D341Med (cell line): ENCODE measurements at places on chromosomes 13 and 19.

DNA sequence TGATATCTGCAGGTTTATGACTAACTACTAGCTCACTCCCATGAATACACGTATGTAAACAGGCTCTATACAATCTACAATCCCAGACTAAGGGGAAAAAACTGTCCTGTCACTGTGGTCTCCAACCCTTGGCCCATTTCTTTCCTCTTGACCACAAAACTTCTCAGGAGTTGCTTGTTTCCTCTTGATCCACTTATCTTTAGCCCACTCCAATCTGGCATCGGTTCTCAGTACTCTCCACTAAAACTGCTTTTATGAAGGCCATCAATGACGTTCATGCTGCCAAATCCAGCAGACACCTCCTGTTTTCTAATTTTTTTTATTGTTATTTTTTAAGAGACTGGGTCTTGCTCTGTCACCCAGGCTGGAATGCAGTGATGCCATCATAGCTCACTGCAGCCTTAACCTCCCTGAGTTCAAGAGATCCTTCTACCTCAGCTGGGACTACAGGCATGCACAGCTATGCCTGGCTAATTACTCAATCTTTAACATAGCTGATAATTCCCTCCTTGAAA lies 31.9 kb upstream of the USPL1 start:
- no peak for DNase-seq

DNA sequence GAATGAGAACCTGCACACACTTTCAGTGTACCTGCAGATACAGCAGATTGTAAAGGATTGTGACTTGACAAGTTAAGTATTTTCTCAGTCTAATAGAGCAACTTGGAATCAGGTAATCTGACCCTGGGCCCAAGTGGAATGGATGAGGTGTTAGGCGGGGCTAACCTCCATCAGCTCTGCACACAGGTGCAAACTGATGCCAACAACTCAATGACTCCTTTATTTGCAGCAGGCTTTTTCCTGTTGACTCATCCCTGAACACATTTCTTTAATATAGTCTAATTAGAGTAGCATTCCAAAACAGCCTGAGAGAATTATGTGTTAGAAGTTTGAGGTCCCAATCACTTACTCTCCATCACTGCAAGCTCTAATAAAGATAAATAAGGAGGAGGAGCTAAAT lies 48.8 kb downstream of the TPT1 start:
- no peak for DNase-seq

GRCh38 chr13:32086366-32086765 lies 54.8 kb downstream of the FRY start:
- DNase-seq = no peak

DNA sequence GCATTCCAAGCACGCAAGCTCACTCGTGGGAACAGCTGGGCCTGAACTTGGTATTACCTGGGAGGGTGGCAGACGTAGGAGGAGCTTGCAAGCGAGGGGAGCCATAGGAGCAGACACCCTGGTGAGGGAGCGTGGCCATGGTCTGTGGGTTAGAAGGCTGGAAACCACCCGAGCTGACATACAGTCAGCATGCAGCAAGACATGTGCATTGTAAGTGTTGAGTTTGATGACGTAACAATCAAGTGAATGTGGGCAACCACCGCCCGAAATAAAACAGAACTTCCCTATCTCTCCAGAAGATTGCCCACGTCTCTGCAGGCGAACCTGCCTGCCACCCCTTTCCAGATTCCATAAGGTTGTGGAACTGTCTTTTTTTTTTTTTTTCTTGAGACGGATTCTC lies 26.8 kb downstream of the UBXN6 start:
- no peak for DNase-seq

- no peak for DNase-seq
Measured at GRCh38 chr19:47776568-47776967, 1.9 kb upstream of the SELENOW start.

DNA sequence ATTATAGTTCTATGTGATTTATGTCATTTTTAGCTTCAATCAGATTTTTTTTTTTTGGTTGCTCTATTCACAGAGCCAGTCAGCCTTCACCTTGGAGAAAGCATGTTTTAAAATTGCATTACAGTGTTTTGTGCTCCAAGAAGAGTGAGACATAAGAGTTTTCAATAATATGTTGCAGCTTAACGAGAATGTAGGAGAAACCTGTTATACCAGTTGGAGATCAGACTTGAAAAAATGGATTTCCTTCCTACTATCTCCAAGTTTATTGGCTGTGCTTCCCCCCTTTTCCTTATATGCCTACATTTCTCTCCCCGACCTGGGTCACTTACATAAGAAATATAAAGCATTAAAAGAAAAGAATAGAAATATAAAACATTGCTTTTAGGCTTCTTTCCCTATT lies 123.9 kb upstream of the ARGLU1 start:
- DNase-seq = no peak

GRCh38 chr19:20349206-20349605 lies 182.2 kb downstream of the ZNF486 start:
- DNase-seq = no peak

DNA sequence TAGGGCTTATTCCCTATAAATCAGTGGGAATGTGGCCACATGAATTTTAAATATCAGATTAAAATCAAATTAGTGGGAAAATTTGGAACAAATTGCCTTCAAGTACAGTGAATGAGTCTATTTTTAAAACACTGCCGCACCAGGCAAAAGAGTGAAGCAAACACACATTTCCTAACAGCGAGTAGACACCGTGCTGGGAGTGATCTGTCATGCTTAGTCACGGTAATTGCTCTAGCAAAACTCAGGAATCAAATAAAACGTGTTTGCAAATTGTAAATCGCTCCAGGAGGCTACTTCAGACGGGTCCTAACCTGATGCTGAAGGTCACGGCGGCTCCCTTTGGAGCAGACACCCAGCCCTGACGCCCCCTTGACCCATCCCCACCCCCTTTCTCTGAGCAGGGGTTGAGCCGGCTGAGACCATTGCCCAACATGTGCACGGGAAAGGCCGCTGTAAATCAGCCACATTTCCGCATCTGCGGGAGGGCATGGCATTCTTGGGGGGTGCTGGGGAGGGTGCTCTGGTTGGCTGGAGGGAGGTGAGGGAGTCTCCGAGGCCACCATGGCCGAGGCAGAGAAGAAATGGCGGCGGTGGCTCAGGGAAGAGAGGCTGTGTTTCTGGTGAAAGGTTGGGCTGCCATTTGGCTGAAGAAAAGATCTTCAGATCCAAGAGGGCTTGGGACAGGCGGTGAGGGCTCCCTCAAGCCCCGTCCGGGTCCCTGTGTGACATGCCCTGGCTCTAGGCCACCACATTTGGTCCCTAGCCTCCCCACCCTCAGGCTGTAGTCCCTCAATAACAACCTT lies 8.9 kb downstream of the CEBPA start:
- DNase-seq = no peak

GRCh38 chr19:2330255-2330631 lies 1.8 kb downstream of the SPPL2B start:
- DNase-seq = no peak

DNA sequence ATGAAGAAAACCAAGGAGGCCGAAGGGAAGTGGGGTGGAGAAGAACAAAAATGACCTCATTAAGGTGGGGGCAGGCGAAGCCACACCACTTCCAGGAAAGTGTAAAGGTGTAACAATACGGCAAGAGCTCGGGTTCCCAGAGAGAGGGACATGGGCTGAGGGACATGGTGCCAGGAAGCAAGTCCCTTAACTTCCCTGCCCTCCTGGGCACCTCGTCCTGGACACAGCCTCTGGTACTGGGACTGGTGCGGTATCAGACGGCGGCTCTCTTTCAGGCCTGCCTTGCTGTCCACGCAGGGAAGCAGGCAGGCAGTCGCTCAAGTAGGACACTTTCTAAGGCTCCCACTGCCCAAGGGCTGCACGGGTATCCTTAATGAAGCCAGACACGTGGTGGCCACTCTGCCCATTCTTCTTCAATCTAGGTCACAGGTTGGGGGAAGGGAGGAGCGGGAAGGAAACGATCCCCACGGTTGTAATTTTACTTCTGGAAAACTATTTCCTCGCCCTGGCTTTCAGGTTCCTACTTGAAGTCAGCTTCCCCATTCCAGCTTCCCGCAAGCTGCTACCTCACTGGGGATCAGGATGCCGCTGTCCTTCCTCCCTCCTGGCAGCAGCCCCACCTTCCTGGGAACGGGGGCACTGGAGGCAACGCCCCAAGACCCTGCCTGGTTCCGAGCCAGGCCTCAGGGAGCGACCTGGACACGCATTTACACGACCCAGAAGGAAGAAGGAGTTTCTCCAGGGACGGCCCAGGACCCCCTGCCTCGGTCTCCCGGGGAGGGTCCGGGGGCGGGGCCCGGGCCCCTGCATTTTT lies 1.2 kb downstream of the AP3D1 start:
- DNase-seq = no peak

DNA sequence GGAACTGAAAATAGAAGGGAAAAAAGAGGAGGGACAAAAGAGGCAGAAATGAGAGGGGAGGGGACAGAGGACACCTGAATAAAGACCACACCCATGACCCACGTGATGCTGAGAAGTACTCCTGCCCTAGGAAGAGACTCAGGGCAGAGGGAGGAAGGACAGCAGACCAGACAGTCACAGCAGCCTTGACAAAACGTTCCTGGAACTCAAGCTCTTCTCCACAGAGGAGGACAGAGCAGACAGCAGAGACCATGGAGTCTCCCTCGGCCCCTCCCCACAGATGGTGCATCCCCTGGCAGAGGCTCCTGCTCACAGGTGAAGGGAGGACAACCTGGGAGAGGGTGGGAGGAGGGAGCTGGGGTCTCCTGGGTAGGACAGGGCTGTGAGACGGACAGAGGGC lies at the start of gene CEACAM5:
TSS of gene CEACAM5 (plus strand) at position 146 of the 400 bp plus-strand sequence. CDS start at position 252, 106 bp downstream.
- DNase-seq = no peak

DNA sequence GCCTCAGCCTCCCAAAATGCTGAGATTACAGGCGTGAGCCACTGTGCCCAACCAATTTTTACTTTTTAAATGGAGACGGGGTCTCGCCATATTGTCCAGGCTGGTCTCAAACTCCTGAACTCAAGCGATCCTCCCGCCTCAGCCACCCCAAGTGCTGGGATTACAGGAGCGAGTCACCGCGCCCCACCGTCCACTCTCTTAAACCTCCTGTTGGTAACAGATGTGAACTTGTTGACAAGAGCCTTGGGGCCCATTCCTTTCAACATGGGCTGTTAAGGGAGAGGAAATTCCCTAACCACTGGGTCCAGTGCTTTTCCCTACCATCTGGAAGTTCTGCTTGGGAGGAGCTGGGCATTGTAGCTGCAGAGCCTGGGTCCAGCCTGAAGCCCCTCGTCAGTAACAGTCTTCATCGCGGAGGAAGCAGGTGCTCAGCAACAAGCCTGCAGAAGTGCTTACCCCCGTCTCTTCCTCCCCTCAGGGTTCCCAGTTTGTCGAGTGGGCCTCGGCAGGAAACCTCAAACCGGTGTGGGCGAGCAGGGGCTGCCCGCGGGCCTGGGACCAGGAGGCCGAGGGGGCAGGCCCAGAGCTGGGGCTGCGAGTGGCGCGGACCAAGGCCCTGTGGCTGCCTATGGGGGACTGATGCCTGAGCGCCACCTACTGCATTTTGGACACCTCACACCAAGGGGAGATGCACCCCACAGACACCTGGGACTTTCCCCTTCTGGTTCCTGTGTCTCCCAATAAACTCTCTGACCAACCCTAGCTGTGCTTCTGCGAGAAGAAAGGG lies 4.0 kb upstream of the FLT3LG start:
- peak; percentile 55 for DNase-seq

- DNase-seq = no peak
Measured at GRCh38 chr13:41859565-41859964, 101.3 kb downstream of the VWA8 start.

GRCh38 chr13:30268673-30269072 lies 38.7 kb downstream of the KATNAL1 start:
- DNase-seq = no peak

DNA sequence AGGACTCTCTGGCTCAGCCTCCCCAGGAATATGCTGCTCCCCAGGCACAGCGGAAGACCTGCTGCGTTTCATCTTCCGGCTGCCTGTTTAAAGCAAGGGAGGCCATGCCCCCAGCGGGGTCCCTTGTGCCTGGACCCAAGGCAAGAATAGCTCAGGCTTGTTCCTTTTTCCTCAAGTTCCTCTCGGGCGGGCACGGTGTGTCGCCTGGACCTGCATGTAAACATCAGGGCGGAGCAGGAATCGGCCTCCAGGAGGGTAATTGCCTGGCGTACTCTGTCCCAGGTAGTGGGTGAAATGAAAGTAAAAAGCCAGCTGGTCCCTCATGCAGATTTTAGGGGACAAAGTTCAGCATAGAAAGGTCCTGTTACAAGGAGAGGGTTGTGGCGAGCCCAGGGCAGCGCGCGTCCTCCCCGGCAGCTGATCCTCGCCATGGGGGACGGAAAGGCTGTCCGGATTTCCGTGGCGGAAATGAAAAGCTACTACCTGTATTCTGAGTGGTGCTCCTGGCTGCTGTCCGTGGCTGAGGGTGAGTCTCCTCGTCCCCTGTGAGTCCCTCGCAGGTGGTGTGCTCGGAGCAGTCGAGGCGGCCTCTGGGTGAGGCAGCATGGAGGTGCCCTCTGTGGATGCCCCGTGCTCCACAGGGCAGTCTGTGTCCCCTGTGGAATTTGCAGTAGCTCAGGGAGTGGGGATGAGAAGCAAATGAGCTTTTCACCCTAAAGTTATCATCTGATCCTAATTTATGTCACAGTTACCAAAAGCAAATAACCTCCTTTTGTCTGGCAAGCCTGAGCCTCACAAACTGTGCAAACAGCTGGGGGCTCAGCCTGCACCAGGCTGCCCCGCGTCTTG lies 16.2 kb downstream of the MCF2L start:
- DNase-seq = no peak

DNA sequence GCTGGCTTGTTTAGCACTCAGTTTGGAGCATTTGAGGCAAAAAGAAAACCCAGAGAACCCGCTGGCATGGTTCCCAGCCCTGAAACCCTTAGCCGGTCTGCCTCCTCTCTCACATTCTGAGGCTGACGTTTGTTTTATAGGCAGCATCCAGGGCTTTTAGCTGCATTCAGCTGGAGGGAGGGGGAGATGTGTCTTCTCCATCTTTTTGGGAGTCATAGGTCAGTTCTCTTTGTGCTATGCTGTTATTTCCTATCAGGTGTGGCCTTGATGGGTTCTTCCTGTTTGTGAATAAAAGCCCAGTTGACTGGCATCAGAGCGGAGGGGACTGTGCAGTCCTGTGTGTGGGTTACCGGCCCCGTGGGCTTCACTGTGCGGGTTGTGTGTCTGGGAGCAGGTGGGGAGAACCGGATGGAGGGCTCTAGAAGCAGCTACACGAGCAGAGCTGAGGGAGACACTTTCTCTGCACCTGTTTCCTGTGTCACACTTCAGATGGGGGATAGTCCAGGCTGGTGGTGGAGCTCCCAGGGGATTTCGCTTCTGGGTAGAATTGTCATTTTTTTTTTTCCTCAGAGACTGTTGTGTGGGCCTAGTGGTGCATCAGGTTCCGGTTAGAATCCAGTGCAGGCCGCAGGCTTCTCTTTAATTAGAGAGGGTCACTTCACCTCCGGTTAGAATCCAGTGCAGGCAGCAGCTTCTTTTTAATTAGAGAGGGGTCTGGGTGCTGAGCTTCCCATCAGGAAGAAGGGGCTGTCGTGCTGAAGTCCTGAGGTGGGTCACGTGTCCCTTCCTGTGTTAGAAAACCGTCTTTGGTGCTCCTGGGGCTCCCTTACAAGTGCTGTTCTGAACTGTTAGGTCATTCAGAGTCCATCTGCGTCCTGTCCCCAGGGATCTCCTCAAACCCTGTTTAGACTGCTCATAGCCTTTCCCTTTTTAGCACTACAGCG lies 69.6 kb downstream of the ARHGEF7 start:
- no peak for DNase-seq

GRCh38 chr19:30513082-30513411 lies 140.9 kb downstream of the ZNF536 start:
- DNase-seq = no peak

- DNase-seq = no peak
Measured at GRCh38 chr13:67515895-67516294, 285.8 kb upstream of the PCDH9 start.
